ENCODE measurements at places on chromosomes 3 and 15.
A peak's percentile ranks its signal among the peaks of the same experiment; 100 is the strongest.

GRCh38 chr15:57563416-57563815, 28.3 kb upstream of the MYZAP start:
- DNase-seq: no peak

DNA sequence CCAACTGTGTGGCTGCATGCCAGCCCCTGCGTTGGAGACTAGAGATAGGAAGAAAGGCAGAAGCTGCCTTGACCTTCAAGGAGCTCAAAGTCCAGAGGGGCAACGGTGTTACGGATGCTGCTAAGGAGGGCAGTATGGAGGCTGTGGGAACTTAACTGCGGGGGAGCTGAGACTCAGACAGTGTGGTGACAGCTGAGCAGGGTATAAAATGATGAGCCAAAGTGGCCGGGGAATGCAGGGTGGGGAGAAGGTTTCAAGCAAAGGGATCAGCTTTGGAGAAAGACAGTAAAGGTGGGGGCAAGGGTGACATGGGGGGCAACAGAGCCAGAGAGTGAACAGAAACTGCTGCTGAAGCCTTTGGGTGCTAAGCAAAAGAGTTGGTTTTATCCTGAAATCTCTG, 6.2 kb upstream of the CYP1A2 start:
- DNase-seq: no peak

- DNase-seq: no peak
Observed at GRCh38 chr15:75030023-75030413, 6.6 kb downstream of the PPCDC start.

GRCh38 chr15:89781055-89781454, 4.9 kb downstream of the MESP2 start:
- DNase-seq: no peak

- no peak for DNase-seq
Observed at GRCh38 chr3:64856977-64857516, 169.2 kb upstream of the ADAMTS9 start.

DNA sequence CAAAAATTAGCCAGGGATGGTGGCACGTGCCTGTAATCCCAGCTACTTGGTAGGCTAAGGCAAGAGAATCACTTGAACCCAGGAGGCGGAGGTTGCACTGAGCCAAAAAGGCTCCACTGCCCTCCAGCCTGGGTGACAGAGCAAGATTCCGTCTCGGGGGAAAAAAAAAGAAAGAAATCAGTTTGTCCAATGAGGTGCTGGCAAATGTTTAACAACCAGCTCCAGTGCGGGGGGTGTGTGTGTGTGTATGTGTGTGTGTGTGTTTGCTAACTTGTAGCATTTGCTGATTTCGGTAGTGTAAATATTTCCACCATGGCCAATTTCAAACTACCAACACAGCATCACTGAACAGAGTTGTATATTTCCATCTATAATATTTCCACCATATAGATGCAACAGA, 23.8 kb upstream of the IDH2 start:
- no peak for DNase-seq

- DNase-seq: peak; percentile 75
Observed at GRCh38 chr3:133927540-133928066, 31.9 kb upstream of the RAB6B start.

DNA sequence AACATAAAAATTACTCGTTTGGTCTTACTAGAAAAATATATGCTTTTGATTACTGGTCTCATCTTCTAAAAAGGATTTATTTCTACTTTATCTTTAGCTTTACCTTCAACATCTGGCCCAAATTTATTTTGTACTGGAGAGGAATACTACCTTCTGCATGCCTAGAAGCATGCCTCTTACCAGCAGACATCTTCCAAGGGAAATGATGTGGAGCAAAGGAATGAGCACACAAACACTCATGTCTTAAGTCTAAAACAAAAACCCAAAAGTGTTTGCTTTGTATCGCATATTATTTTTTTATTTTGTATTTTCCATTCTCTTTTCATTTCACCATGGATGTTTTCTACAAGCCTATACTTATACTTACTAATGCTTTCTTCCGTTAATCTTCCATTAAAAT, 304.6 kb upstream of the KCNMB2 start:
- DNase-seq: no peak

- DNase-seq: no peak
Observed at GRCh38 chr3:30752970-30753369, 141.5 kb downstream of the GADL1 start.

GRCh38 chr3:14718539-14718938, 43.6 kb downstream of the C3orf20 start:
- no peak for DNase-seq

DNA sequence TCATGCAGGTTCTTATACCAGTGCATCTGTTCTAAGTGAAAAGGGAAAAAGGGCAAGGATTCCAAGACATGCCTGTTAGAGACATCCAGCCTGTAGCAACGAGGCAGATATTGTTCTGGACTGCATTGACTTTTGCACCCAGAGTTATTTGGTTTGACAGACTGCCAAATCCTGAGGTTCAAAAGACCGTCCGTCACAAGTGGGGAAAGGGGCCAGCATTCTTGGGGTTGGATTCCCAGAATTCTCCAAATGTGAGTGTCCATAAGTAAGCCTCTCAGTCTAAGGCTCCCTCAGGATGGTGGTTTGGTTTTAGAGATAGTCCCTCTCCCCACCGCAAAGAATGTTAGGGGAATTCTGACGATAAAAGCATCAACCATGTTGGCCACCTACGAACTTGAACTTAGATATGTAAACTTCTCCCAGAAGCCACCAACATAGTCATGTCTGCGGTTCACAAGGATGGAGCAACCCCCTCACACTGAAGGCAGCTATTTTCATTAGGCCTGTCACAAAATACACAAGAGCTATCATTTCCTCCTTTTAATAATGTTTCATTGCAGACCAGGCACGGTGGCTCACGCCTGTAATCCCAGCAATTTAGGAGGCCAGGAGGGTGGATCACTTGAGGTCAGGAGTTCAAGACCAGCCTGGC, 13.6 kb upstream of the LACTB start:
- no peak for DNase-seq

- DNase-seq: no peak
Observed at GRCh38 chr3:117243657-117244056, 534.1 kb downstream of the TUSC7 start.

DNA sequence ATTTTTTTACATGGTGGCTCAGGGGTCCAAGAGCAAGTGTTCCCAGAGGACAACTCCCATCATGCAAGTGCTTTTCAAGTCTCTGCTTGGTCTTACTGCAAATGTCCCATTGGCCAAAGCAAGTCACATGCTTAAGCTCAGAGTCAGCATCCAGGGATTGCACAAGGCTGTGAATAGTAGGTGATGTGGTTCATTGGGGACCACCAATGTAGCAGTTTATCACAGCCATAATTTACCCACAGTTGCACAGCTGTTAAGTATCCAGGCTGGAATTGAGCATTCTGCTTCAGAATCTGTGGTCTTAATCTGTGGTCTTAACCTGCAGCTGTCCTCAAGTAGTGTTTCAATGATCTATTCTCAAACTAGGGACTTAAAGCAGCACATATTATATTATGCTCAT, 71.4 kb upstream of the PLCL2 start:
- no peak for DNase-seq

- peak; percentile 62 for DNase-seq
Observed at GRCh38 chr15:90231028-90232017, 2.4 kb downstream of the CIB1 start.

- DNase-seq: no peak
Observed at GRCh38 chr15:71812966-71813722, 2.8 kb downstream of the NR2E3 start.

- no peak for DNase-seq
Observed at GRCh38 chr15:63505842-63506222, 1.4 kb downstream of the USP3 start.

DNA sequence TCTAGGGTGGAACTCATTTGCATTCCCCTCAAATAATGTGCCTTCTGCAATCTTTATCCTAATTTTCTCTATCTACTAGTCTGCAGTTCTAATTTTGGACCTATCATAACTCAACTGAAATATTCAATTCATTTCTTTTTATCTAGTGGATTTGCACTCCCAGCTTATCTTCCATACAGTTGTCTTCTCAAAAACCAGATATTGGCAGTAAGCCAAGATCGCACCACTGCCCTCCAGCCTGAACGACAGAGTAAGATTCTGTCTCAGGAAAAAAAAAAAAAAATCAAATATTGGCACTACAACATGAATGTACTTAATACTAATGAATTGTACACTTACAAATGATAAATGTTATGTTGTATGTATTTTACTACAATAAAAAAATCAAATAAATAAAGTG, 18.0 kb upstream of the CHMP2B start:
- DNase-seq: no peak

GRCh38 chr3:128338536-128339330, 128.0 kb downstream of the DNAJB8 start:
- no peak for DNase-seq

DNA sequence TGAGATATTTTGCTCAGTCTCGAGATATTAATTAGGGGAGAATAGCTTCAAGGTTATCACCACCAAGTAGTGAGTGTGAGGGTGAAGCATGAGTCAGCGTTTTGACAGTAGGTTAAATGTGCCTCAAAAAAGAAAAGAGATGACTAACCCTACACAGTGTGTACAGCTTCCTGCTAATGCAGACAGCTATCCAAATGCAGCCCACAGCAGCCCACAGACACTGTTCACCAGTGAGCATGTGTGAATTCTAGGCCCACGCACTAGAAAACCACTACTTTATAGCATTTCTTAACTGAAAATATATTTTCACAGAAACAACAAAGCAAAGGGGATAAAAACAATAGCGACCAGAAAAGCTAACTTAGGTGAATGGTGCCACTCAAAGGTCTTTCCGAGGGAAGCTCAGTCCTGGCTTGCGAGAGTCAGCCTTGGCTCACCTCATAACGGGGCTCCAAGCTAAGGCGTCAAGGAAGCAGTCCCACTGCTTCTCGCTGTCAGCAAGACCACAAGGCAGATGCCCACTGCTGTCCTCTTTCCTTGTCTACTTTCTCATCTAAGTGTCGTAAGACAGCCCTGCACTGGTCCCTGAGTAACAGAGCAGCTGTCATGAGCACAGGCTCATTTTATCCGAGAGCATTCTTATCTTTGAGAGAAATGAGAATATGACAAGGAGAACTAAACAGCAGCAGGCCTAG, 47.6 kb downstream of the TXNRD3 start:
- DNase-seq: peak; percentile 42

DNA sequence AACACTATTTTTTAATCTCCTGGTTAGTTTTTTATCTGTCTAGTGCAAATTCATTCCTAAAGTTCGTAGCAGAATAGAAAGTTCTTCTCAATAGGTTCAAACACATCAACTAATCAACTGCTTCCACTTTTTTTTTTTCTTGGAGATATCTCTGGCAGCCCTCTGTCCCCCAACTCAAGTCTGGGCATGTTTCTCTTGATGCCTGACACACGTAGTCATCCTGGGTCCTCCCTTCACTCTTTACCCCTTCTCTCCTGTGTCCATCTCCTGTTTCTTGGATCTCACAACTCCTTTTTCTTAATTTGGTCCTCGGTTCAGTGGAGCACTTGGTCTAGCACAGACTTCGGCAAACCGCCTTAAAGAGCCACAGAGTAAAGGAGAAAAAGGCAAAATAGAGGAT, 14.4 kb downstream of the TNFAIP8L3 start:
- no peak for DNase-seq

DNA sequence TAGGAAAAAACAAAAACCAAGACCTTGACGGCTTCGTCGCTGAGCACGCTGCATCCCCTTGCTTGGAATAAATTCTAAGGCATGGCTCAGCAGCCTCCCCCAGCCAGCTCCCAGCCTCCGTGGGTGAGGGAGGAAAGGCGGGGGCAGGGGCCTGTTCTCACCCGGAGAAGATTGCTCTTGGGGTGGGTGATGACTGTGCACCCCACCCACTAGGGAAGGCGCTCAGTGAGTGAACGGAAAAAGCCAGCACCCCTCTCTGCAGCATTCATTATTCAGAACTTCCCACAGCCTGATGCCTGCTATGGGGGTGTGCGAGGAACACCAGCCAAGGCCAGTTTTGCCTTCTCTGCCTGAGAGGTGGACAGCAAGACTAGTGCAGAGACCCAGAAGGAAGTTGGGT, 19.3 kb upstream of the NTRK3 start:
- no peak for DNase-seq

DNA sequence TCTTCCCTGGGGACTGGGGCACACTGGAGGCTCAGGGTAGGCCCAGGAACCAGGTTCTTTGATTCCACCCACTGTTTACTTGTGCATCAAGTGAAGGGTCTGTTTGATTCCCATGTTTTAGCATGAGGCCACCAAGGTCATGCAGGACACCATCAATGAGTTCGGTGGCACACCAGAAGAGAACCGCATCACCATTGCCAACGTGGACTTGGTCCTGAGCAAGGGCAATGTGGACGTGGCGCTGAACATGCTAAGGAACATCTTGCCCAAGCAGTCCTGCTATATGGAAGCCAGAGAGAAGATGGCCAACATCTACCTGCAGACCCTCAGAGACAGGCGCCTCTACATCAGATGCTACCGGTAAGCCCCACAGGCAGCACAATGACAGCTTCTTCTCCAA, 21.5 kb downstream of the TTC21A start:
- no peak for DNase-seq

GRCh38 chr15:40320931-40321371, 2.5 kb upstream of the INAFM2 start:
- DNase-seq: peak; percentile 50

Measured in T-helper 2 cell treated with Interferon-gamma antibody and Interleukin-4, amounts not matched to agents 5 μg/mL and 100 μg/mL, for 36 hours (primary cell).